ENCODE measurements at places on chromosomes 16 and 17.

DNA sequence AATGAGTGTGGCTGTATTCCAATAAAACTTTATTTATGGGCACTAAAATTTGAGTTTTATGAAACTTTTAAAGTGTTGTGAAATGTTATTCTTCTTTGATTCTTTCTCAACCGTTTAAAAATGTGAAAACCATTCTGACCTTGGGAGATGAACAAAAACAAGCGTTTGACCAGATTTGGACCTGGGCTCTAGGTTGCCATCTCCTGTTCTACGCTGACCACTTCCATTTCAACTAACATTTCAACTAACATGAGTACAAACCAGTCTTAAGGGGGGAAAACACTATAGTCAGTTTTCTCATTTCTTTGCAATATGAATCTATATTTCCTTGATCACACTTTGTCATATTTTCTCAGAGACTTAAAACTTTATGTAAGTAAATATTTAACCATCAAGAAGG lies 118.4 kb upstream of the IRX5 start:
- no peak for DNase-seq

- DNase-seq = peak; percentile 87
Measured at GRCh38 chr17:64418506-64419339, 28.1 kb upstream of the PECAM1 start.

DNA sequence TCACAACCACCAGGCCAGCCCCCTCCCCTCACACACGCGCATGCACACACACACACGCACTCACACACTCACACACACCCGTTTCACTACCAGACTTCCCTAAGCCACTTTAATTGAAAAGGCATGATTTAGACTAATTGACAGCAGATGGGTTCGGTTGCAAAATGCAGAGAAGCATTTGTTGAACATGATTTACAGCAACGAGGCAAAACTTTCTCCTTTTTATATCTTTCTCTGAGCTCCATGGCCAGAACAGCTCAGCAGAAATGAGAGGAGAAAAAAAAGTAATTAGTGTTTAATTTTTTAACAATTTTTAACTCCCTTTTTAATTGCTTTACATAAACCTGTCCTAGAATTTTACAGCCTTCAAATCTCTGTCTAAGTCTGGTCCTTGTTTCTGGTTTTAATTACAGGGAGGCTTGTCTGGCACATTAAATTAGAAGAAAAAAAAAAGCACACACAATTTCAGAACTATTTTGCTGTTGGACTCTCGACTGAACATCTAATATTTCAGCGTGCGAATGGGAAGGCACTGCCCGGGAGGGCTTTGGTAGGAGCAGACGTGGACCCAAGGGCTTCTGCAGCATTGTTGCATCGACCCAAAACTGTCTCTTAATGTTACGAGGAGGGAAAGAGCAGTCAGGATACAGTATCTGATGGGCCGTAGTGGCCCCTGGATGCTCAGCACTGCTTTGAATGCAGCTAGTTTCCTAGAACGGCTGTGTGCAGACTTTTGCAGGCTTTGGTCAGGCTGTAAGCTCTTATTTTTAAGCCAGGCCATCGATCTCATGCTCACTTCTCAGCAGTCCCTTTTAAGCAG lies 255.9 kb downstream of the SOX9 start:
- DNase-seq = no peak

DNA sequence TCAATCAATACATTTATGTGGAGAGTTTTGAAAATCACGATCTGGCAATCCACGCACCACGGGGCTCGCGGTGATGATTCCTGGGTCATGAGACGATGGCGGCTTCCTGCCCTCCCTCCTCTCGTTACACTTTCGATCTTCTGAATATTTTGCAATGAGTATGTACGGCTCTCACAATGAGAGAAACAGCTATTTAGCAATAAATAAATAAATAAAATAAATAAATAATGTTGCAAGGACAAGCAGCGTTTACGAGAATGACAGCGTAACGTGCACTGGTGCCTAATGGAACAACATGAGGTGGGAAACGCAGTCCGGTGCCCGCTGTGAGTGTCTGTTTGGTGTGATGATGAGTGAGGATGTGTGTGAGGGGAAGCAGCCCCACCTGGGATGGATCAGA lies 46.7 kb upstream of the JPH3 start:
- DNase-seq = no peak

- peak; percentile 53 for DNase-seq
Measured at GRCh38 chr17:45091778-45092425, 30.8 kb downstream of the NMT1 start.

DNA sequence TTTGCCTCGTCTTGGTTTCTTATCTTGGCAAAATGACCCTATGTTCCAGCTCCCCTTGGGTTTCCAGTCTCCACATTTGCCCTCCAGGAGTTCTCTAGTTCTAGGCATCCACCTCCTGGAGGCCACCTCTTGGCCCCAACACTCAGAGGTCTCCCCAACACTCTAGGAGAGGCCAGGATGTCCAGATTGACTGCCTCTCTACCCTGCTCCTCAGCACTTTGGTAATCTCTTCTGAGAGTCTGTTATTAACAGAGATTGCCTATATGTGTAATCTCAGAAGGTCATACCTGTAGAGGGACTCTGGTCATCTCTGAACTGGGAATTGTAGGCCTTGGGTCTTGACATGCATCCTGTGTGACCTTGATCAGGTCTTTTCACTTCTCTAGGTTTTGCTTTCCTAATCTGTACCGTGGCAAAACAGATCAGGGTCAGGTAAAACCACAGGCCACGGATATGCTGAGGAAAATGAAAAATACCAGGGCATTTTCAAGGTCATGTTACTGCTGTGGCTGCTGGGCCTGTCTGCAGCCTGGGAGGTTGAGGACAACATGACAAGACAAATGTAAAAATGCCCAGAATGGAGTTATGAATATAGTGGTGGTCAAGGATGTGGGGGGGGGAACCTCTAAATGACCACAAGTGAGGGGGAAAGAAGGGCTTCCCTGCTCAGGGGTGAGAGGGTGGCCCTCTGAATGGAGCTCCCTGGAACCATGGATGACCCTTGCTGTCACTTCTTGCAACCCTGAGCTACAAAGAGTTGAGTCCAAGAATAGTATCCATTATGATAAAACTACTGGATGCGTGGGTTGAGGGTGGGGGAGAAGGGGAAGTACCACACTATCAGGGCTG lies 5.0 kb upstream of the CCL4L2 start:
- DNase-seq = no peak

DNA sequence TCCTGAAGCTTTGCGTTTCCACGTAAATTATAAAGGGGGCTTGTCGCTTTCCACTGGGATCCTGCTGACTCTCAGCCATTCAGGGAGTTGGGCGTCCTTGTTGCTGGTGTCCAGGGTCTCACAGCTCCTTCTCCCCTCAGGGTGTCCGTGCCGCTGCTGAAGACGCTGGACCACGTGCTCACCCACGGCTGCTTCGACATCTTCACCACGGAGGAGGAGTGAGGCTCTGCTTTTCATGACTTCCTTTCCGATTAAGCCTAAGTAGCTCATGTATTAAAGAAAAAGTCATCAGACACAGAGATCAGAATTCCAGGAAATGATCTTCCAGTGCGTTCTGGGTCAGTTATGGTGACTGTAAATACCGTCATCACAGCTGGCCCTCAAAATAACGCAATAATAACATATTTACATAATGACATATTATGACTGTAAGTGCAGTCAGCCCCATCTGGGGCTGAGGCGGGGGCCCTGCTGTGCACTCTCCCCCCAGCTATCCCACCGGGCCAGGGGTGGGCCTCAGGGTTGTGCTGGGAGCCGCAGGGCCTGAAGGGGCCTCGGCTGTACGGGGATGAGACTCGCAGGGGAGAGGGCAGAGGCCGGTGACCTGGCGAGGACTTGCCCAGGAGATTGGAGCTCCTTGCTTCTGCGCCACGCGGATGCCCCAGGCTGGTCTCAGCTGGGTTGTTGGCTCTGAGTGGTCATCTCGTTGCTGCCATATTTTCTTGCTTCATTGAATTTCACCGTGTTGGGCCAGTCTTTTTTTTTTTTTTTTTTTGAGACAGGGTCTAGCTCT lies 92.9 kb upstream of the ZNF750 start:
- DNase-seq = peak; percentile 77

- DNase-seq = no peak
Measured at GRCh38 chr17:19354748-19355147, 7.8 kb downstream of the B9D1 start.

DNA sequence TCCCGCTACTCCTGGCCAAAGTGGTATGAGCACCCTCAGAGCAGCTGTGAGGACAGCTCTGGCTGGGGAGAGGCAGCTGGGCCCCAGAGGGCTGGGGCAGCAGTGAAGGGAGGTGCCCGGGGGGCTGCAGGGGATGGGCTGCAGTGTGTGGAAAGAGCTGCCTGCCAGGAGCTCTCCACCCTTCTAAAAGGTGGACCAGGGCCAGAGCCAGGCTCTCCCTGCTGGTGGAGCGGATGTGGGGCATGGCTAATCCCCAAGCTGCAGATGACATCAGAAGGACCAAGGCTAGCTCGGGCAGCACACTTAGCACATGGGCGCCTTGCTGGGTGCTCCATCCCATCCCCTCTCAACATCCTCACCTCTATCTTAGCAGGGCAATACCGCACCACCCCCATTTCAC lies 103.1 kb downstream of the SDK2 start:
- no peak for DNase-seq

DNA sequence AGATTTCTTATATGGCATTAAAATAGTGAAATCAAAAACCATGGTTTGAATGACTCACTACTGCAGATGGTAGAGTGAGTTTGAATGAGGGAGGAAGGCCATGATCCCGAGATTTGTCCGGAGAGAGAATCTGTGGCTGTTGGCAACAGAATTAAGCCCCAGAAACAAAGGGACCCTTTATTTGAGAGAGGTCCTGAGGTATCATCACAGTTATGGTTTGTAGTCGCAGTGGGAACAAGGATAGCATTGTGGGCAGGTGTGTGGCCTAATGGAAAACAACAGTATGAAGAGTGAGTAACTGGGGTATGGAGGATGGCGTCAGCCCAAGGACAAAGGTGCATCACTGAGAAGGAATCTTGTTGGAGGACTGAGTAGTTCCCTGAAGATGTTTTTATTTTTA lies 8.5 kb upstream of the ZFP3 start:
- DNase-seq = peak; percentile 47

- peak; percentile 99 for DNase-seq
Measured at GRCh38 chr17:75645501-75645888, 12.3 kb downstream of the SMIM5 start.

DNA sequence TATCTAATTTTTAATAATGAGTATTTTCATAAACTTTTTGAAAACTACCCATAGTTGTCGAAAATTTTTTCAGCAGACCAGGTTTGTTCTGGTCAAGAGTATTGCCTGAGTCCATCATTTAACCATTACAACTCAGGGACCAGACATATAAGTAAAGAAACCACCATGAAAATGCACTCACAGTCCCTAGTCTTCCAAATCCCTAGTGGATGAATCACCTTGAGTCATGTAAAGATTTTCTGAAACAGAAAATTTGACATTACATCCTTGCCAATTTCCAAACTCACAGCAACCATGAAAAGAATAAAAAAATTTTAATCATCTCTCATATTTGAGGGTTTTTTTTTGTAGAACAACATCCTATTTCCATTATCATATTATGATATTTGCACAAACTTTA lies 1337.5 kb upstream of the CDH8 start:
- DNase-seq = no peak

- DNase-seq = no peak
Measured at GRCh38 chr17:50424996-50425681, 879 bp upstream of the ACSF2 start.

- DNase-seq = no peak
Measured at GRCh38 chr17:74332763-74333283, 6.8 kb downstream of the KIF19 start.

GRCh38 chr17:40436636-40437035 lies 6.6 kb upstream of the IGFBP4 start:
- no peak for DNase-seq
